ENCODE measurements at places on chromosomes 1 and 21. TPM values are rescaled to one million over a fixed set of nuclear protein-coding genes. Genes with fewer than 3 reads are reported as not detected.

DNA sequence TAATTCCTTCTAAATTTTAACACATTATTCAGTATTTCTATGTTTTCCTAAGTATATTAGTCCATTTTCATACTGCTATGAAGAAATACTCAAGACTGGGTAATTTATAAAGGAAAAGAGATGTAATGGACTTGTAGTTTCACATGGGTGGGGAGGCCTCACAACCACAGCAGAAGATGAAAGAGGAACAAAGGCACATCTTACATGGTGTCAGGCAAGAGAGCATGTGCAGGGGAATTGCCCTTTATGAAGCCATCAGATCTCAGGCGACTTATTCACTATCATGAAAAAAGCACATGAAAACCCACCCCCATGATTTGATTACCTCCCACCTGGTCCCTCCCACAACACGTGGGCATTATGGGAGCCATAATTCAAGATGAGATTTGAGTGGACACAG, 15.6 kb downstream of the GBP5 start:
- no peak for DNase-seq

- DNase-seq, result no peak
These were observed 124.7 kb downstream of the CASZ1 start for GRCh38 chr1:10671622-10672342.

DNA sequence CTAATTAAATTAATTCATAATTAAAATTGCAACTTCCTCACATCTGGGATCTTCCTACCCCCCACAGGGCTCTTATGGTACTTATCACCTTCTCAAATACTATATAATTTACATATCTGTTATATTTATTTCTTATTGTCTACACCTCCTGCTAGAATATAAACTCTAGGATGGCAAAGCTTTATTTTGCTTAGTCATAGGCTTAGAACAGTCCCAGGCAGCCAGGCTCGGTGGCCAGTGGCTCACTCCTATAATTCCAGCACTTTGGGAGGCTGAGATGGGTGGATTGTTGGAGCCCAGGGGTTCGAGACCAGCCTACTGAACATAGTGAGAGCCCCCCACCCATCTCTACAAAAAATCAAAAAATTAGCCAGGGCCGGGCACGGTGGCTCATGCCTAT, 10.0 kb upstream of the VPS13D start:
- no peak for DNase-seq

DNA sequence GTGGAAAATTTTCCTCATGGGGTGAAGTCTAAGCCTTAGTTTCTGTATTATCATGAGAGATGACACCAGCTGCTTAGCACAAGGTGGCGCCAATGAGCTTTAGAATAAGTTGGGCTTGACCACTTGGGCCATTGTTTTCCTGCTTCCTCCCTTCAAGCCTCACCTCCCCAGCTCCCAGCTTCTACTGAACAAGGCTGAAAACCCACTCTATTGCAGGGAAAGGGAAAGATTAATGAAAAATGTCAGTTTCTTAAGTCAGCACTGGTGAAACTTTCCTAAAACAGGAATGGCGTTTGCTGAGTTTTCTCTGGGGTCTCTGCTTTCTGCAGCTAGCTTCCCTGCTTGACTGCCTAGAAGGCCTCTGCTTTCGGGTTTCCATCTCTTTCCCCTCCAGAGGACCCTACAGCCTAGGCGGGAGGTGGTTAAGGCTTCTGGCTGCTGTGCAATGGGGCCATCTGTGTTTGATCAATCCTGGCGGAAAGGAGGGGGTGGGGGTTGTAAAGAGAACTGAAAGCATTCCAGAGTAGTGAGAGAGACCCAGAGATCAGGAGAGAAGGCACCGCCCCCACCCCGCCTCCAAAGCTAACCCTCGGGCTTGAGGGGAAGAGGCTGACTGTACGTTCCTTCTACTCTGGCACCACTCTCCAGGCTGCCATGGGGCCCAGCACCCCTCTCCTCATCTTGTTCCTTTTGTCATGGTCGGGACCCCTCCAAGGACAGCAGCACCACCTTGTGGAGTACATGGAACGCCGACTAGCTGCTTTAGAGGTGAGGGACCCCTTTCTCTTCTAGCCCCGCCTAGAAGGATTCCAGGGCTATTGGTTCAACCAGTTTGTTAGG, at the start of gene OLFML3:
Gene OLFML3, plus strand, starts transcription at position 612 of the 840 bp plus-strand sequence. Its CDS starts 43 bp downstream, at position 655.
- peak; percentile 93 for DNase-seq

DNA sequence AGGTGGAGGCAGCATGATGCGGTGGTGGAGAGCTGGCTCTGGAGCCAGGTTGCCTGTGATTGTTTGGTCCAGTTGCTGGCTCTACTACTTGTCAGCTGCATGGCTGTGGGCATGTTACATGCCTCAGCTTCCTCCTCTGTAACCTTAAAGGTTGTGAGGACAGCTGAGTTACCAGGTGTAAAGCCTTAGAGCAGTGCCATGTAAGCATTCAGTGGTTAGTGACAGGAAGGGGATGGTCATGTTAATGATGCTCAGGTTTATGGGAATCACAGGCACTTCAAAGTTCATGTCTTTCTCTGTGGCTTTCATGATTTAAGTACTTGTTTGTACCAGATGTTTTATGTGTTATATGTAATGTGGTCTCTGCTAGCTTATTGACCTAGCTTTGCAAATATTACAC, 32.6 kb downstream of the PTGFRN start:
- no peak for DNase-seq

GRCh38 chr1:12544357-12544756, 73.7 kb downstream of the DHRS3 start:
- no peak for DNase-seq

- DNase-seq, result peak; percentile 75
These were observed 168.9 kb upstream of the HMCN1 start for GRCh38 chr1:185565302-185565701.

DNA sequence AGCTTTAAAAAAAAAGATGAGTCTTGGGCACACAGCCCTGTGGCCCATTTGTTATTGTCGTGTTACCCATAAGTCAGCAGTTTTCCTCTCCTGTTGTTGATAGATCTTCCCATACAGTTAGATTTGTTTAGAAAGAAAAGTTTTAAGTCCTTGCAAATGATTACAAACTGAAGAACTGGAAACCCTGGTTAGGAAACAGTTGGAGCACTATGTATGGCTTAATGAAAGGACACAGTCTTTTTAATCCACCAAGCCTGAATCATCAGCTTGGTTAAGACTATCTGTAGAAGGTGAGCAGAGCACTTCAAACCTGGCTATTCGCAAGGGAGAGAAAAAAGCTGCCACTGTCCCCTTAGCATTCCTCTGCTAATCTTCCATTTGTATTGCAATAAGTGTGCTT, 241.0 kb downstream of the DISC1 start:
- no peak for DNase-seq

GRCh38 chr1:176567190-176567794, 104.3 kb downstream of the PAPPA2 start:
- DNase-seq, result peak; percentile 6

Gene AIRE
- 0.07 TPM for total RNA-seq

Gene SPRR2F
- total RNA-seq, result not detected

Gene MPL
- not detected for total RNA-seq

Gene HEATR1
- total RNA-seq, result 42.2 TPM
